ENCODE measurements at places on chromosomes 16 and 17.
A peak's percentile ranks its signal among the peaks of the same experiment; 100 is the strongest.

DNA sequence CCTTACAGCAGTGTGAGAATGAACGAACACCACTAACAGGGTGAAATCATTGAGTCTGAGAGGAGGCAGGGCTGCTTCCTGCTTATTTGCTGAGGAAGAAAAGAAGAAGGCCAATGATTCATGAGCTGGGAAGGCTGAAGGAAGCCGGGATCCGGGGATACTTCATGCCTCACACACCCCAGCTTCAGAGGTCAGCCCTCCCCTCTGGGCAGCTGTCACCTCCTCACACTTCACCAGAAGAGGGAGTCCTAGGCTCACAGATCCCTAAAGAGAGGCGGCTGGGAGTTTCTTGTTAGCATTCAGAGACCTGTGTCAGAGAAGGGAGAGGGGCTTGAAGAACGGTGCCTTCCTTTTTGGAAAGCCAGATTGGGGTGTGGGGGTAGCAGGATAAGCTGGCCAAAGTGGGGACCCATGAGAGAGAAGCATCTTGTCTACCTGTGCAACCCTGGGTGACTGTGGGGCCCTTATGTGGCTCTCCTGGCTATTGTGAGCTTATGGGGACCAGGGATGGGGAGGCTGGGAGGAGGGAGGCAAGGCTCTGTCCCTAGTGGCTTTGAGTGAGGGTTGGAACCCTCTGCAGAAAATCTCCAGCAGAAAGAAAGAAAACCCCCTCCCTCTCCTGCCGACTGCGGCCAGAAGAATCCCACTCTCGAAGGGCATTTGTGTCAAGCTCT, 94.6 kb downstream of the RGS9 start:
- DNase-seq: peak; percentile 12

DNA sequence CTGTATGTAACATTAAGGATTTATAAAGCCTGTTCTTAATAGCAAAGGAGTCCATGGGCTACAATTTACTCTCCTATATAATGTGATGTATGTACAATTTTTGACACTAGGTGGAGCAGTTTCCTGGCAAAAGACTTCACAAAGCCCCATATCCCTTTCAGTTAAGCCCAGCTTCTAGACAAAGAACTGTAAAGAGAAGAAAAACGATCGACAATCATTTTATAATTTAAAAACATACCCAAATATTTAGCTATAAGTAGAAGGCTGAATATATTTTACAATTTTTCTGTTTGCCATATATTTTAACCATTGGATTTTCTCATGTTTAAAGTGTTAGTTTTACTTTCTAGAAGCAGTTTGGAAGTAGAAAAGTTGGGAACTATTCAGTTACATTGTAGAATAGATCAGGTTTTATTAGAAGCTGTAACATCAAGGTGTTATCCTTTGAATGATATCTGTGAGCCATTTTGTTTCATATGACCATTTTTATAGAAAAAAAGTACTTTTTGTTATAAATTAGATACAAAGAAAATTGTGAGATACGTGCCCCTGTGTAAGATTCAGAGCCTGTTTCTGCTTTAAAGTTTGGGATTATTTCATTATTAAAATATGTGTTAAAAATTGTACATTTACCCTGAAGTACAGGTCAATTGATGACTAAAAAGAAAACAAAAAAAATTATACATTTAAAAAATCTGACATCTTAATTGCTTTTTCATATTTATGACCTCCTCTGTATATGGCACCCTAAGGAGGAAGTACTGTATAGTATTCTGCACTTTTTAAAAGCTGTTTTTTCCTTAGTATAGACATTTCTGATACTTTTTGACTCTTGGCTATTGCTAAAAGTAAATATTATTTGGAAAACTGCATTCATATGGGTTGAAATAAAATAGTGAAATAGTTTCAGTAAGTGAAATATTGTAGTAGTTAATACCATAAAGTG, 46.3 kb downstream of the VMP1 start:
- DNase-seq: no peak

- DNase-seq: no peak
Observed at GRCh38 chr17:9802697-9803096, 11.3 kb upstream of the DHRS7C start.

- DNase-seq: no peak
Observed at GRCh38 chr16:1650131-1650530, 27.9 kb upstream of the JPT2 start.

DNA sequence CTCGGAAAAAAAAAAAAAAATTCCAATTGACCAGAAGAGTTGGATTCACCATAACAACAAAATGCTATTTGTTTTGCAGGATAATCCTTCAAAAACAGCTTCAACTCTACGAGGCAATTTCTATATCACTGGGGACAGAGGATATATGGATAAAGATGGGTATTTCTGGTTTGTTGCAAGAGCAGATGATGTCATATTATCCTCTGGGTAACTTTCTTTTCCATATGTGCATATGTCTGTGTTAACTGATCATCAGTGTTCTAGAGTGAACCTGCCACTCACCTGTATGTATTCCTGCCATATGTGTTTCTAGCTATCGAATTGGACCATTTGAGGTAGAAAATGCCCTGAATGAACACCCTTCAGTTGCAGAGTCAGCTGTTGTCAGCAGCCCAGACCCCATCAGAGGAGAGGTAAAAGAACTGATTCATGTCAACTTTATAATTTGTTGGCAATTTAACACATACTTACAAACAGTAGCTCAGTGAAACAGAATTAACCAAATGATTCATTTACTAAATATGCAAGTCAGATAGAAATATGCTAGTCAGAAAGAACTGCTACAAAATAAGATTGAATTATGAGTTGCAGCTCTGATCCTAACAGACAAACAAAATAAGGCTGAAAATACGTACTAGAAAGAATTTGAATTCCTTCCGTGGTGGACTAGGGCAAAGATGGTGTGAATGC, 14.2 kb downstream of the ERI2 start:
- DNase-seq: no peak

GRCh38 chr16:12461201-12461600, 342.5 kb downstream of the CPPED1 start:
- no peak for DNase-seq

GRCh38 chr16:60748366-60748765, 1287.9 kb downstream of the CDH8 start:
- no peak for DNase-seq

DNA sequence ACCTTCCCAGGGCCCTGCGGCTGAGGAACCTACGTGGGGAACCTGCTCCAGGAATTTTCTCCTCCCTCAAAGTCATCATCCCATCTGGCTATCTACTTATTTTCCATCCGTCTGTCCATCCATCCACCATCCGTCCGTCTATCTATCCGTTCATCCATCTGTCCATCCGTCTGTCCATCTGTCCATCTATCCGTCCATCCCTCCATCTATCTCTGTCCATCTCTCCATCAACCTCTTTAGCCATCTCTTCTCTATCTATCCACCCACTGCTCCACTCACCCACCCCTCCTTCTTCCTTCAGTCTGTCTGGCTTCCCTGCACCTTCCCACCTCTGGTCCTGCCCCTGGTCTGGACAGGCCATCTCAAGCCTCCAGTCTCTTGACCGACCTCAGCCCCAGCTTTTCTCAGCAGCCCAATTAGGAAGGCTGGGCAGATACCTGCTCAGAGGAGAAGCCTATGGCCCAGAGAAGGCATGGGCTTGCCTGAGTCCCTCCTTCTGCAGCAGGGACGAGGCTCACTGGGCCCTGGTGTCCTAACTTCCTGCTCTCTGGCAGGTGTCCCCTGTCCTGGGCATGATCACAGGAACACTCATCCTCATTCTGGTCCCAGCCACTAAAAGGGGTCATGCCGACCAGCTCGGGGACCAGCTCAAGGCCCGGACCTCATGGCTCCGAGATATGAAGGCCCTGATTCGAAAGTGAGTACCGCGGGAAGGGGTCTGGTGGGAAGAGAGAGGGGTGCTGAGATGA, 23.0 kb downstream of the MYBBP1A start:
- no peak for DNase-seq

DNA sequence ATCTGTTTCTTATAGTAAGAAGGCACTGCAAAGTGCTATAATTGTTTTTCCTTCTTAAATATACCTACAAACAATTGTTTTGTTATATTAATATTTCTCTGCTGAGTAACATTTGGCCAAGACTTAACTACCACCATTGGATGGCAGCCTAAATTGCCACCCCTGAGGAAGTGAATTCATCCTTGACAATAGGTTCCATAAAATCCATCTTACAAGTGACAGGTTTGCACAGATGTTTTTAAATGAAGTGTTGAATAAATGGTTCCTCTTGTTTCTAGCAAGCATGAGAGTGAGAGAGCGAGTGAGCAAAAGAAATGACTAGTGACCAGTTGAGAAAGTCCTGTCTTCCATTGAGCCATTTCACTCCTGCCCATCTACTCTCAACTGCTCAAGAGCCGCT, 8.3 kb upstream of the MPHOSPH6 start:
- DNase-seq: no peak

DNA sequence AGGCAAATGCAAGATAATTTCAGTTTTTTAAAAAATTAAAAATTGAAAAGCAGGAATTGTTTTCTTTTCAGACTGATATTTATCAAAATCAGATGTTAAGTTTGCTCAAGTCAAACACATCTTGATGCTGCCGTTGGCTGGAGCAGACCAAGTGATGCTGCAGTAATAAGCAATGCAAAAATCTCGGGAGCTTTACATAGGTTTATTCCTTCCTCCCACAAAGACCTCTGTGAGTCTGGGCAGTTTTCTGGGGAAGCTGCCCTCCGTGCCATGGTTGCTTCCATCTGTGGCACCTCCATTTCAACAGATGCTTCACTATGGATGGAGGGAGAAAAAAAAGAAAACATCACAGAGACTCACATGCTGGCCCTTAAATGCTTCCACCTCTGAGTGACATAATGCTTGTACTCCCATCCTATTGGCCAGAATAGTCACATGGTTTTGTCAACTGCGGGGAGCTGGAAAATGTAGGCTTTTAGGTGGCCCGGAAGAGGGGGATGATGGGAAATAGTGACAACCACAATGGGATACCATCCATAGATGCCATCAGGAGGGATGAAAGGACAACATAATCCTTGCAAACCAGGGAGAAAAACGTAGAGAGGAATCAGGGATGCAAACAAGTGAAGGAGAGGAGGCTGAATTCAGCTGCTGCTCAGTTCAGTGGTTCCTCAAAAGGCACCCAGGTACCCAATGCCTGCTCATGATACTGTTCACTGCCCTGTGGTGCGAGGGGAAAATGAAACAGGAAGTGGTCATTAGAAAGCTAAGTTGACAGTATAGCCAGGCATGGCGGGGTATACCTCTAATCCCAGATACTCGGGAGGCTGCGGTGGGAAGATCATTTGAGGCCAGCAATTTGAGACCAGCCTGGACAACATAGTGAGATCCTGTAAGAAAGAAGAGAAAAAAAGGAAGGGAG, 13.5 kb upstream of the ERCC4 start:
- DNase-seq: no peak

- DNase-seq: no peak
Observed at GRCh38 chr17:322006-322780, 30.4 kb downstream of the RPH3AL start.

DNA sequence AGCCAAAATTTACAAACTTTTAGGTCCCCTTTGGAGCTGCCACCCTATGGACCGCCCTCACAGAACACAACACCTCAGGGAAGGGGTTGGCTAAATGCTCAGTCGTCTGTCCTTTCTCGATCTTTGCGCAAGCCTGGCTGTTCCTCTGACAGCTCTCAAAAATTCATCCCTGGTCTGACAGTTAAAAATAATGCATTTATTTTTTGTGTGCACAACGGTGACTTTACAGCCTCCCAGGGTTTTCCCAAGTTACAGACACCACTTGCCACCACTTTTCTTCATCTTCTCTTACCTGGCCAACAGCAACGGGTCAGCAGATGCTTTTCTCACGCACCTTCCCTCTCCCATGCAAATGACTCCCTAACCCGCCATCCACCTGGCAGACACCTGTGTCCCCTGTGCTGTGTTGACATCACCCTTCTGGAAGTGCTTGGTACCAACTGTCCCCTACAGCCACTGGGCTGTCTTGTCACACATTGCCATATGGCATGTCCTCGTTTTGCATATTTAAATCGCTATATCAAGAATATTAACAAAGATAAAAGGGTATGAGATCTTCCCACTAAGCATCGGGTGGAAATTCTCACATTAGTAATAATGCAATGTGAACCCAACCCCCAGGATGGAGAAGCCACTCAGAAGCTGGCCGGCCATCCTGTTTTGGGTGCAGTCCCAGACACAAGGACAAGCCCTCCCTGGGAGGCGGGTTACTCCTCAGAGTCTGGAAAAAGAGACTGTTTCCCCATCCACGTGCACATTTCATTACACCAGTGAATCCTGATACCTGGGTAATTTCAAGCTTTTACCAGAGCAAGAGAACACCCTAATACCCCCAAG, 187.0 kb downstream of the ZFHX3 start:
- DNase-seq: no peak

GRCh38 chr17:74769856-74770497, 6.2 kb downstream of the NAT9 start:
- no peak for DNase-seq

GRCh38 chr17:77572065-77572601, 386.4 kb upstream of the TNRC6C start:
- no peak for DNase-seq

- no peak for DNase-seq
Observed at GRCh38 chr16:77910021-77910420, 112.3 kb upstream of the CLEC3A start.

DNA sequence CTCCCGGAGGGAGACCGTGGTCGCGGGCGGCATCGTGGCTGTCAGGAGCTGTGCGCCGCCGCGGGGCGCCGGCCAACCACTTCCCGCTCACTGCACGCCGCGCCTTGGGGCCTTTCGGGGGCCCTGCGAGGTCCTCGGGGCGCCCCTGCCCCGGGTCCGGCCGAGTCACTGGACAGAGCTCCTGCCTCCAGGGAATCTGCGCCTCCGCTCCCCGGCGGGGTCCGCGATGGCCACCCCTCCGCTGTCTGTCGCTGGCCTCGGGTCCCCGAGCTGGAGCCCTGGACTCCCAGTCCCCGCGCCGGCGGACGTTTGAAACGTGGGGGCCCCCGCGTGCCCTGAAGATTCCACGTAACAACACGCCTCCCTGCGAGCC, at the start of gene QRICH2:
Gene QRICH2, minus strand, starts transcription at position 311 of the 373 bp plus-strand sequence. Its CDS starts 278 bp downstream, at position 33.
- DNase-seq: no peak

DNA sequence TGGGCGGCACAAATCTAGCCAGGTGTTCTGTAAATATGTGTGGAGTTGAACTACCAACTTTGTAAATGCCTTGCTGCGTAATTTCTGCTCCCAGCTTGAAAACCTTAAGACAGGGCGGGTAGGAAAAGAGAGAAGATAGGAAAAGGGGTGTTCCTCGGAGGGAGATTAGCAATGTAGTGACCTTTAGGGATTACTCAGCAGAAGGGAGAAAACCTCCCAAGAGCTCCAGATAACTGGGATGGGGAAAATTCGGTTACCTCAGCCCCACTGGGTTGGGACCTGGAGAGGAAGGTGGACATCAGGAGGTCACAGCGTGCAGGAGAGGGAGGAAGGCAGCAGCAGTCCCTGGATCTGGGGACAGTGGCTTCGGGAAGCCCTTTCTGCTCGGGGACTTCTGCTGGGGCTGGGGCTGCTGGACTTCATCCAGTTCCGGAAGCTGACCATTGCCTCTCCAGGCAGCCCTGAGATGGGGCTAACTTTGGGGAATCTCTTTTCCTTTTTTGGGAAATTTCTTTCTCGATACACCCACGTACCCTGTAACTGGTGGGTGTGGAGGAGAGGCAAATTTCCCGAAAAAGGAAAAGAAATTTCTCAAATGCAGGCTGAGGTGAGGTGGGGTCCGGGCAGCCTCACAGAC, 39.2 kb downstream of the MPRIP start:
- DNase-seq: no peak

- DNase-seq: no peak
Observed at GRCh38 chr16:66275775-66276428, 90.6 kb upstream of the CDH5 start.
